ENCODE measurements at places on chromosomes 7 and 10.

DNA sequence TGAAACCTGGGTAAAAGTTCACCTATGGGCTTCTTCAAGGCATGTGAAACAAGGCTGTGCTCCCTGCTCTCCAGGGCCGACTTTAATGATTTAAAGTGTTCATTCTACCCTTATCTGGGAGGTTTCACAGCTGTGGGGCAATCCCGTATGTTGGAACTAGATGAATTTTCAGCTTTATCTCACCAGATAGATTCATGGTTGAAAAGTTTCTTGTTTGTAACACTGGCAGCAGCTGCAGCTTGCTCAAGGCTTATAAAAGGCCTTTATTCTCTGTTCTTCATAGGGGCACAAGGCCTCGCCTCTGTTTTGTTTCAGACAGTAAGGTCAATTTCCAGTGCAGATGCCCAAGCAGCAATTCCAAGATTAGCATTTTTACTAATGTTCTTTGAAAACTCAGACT, 70.4 kb upstream of the DNAJB12 start:
- no peak for DNase-seq

DNA sequence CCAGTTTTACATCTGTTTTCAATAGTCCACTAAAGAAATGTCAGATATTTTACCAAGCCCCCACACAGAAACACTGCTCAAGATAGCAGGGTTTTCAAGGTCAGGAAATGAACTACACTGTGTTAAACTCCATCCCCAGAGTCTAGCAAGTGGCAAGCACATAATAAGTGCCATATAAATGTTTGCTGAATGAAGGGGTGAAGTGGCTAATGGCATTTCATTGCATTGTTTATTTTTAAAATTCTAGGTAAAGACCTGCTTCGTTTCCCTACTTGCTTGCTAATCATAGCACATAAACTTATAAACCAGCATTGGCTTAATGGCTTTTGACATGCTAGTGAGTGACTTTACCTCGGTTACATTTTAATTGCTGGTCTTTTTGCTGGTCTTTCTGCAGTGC, 322.6 kb downstream of the GRID1 start:
- DNase-seq, result no peak

DNA sequence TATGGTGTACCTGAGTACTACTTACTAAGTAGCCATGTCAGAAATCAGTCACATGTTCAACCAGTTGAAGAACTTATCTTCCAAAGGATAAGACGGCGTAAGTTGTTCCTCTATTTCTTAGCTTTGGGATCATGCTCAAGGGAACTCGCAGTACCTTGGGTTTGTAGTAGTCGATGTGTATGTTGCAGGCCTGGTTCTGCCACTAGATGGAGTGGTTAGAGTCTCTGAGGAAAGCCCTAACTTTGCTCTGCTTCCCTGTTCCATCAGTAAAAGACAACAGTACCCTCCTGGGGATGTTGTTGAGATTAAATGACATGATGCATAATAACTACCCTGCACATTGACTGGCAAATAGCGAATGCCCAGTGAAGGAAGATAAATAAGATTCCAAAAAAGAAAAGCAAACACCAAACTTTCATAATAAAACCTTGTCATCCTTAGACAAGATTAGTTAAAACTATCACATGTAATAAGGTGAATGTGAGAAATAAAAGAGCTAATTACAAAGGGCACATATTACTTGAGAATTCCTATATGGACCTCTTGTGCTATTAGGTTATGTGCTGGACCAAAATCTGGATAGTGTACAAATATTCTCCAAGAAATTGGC, 165.9 kb downstream of the ABCA13 start:
- peak; percentile 26 for DNase-seq

- no peak for DNase-seq
Measured at GRCh38 chr10:72223743-72224101, 7.6 kb upstream of the ASCC1 start.

- no peak for DNase-seq
Measured at GRCh38 chr7:17535776-17536175, 237.3 kb downstream of the AHR start.

DNA sequence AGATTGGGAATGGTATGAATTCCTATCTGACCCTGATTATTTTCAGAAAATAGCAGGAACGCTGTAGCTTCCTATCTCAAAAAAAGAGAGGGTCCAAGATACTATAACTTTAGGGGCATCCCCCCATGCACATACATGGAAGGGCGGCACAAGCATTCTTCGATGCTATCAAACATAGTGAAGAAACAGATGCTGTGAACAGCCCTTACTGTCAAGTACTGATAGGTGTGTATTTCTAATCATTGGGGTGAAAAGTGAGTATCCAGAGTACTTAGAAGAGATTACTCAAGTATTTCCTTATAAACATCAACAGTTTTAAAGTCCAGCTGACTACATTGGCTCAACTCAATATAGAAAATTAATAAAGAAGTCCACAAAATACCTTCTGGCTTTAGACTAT, 17.0 kb upstream of the NUP42 start:
- no peak for DNase-seq

DNA sequence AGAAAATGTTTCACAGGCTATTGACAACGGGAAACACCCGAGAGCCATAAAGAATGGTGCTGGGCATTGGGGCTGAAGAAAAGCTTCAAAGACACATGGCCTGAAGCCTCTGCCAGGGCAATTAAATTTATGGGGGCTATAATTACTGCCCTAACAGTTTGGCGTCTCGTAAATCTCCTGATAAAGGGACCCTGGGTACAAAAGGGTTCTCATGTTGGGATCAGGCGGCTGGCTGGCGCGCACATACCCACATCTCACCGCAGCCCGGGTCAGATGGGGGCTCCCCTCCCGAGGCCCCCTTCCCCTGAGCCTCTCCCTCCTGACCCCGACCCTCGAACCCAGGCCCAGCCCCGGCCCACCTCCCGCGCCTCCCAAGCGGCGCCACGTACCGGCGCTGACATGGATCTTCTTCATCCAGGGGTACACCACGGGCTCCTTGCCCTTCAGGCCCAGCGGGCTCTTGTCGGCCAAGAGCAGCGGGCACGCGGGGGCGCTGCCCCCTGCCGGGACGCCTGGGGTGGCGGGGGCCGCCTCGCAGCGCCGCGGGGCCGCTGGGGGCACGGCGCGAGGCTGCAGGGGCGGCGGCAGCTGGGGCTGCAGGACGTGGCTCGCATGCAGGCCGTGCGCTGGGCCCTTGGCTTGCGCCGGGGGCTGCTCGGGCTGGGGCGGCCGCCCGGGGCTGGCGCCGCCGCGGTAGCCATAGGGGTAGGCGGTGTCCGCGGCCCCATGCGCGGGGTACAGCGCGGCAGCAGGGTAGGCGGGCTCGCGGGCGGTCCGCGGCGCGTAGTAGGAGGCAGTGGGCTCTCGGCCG, 623 bp downstream of the HOXA4 start:
- no peak for DNase-seq

DNA sequence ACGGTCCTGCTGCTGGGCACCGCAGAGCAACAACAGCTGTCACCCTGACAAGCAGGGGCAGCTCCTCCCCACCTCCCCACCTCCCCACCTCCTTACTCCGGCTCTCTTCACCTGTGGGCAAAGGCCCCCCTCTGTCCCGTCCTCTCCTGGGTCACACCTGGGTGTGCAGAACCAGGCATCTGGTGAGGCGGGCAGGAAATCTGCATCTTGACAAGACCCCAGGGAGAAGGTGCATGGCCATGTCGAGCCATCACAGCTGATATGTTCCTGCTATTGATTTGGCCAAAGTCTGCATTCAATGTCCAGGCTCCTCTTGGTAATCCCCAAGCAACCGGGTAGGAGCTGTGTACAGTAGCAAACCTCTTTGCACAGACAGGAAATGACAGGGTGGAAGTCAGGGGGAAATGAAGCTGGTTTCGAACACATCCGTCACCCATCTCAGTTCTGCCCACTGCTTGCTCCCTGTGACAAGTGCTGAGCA, 554.2 kb downstream of the DNAJB6 start:
- DNase-seq, result no peak

DNA sequence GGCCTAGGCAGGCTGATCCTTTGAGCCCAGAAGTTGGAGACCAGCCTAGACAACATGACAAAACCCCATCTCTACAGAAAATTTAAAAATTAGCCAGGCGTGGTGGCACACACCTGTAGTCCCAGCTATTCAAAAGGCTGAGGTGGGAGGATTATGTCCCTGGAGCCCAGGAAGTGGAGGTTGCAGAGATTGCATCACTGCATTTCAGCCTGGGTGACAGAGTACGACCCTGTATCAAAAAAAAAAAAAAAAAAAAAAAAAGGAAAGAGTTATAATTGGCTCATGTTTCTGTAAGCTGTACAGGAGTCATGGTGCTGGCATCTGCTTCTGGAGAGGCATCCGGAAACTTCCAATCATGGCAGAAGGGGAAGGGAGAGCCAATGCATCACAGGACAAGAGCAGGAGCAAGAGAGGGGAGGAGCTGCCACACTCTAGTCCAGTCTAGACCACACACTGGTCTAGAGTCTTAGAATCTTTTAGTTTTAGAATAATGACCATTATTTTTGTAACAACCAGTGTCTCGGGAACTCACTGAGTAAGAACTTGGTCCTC, 16.8 kb downstream of the DOCK1 start:
- DNase-seq, result no peak

DNA sequence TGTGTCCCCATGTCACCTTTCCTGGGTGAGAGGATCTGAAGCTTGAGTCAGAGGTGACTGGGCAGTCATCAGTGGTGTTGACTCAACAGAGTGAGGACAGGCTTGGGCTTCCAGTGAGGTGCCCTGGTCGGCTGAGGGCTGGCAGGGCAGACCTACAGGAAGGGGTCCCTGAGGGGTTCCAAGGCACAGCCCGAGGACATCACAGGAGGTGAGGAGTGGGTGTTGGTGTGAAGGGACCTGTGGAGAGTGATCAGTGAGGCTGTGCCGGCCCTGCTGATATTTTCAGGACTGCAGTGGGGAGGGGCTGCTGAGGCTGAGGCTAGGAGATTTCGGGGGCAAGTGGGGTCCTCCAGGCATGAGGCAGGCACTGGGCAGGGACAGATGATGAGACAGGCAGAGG, 545.5 kb downstream of the TCERG1L start:
- DNase-seq, result no peak

GRCh38 chr10:131744346-131744745, 156.5 kb upstream of the PPP2R2D start:
- DNase-seq, result no peak

DNA sequence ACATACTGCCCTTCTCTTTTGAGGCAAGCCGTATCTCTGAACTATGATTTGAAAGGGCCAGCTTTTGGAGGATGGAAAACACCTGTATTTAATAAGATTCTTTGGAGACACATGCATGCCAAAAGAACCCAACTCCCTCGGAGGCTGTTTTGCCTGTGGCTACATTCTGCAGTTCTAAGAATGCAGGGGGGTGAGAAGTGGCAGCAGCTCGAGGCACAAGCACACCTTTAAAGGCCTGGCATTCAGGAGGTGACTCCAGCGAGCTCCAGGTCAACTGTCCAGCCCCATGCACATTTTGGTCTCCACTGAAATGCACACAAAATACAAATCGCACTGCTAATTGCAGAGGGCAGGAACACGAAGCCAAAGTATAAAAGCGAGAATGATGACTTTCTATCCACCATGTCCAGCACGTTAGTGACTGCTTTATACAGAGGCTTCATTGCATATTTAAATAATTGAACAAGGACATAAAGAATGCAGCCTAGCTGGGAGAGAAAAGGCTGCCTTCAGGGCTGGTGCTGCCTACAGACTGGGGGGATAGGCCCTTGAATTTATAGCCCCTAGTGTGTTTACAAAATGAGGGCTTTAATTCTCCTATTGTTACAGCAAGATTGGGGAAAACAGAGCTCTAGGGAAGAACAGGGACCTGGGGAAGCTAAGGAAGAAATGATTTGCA, 359.3 kb downstream of the PLXNA4 start:
- no peak for DNase-seq

- no peak for DNase-seq
Measured at GRCh38 chr10:32155075-32155516, 98.9 kb upstream of the KIF5B start.

DNA sequence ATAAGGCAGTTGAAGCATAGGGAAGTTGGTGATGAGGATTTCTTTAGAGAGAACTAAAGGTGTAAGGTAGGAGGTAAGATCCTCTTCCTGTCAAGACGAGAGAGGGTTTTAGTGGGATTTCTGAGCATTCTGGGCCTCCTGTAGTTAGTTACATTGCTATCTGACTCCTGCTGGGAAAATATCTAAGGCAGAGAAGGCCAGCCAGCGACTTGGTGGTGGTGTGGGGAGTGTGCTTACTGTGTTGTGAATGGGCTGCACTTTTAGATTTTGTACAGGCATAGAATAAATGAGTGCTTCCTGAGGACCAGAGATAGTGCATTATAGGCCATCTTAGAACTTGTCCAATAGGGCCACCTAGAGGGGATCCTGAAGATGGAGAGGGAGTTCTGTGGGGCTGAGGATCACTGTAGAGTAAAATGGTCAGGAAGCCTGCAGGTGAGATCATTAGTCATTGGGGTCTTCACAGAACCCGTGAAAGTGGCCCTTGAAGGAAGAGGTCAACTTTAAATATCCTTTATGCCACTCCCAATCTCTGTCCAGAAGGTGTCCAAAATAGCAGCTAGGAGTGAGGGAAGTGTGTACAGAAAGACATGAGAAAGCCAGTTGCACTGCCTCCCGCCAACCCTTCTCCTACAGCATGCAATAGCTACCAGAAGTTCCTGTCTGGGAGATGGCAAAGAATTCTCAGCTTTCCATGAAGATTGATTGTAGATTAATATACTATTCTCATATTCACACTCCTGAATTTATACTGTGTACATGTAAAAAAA, 266.6 kb downstream of the POLR1F start:
- DNase-seq, result peak; percentile 28

DNA sequence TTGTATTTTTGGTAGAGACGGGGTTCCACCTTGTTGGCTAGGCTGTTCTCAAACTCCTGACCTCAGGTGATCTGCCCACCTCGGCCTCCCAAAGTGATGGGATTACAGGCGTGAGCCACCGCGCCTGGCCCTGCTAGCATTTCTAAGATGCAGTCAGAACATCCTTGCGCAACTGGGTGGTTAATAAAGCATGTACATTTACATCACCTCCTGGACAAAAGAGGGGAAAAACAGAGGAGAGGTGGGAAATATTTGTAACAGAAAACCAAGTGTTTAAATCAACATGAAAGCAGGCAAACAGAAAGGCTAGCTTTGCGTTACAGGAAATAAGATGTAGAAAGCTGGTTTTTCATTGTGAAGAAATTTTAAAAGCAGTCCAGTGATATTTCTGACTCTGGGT, 220.9 kb upstream of the KMT2E start:
- DNase-seq, result no peak

- DNase-seq, result no peak
Measured at GRCh38 chr10:133245439-133246235, 8.0 kb downstream of the VENTX start.

GRCh38 chr7:81447351-81447952, 322.4 kb downstream of the HGF start:
- DNase-seq, result peak; percentile 62

- DNase-seq, result no peak
Measured at GRCh38 chr7:147859486-147859885, 731.1 kb upstream of the C7orf33 start.

DNA sequence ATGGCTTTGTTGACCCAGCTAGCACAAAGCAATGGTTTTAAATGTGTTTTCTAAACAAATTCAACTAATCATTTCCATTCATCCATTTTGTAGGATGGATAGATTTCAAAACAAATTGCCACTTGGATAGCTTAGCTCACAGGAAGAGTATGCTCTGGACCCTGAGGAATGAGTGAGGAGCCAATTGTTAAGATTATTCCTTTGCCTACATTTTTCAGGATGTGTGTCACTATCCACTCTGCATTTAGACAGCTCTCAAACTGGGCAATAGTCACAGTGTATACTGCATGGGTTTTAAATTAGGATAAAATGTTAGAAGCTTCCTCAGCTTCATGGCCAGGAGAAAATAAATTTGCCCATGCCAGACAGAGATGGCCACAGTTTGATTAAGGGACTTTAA, 605.6 kb upstream of the TEX47 start:
- DNase-seq, result no peak

- DNase-seq, result no peak
Measured at GRCh38 chr10:132493246-132493755, 44.3 kb upstream of the INPP5A start.

GRCh38 chr7:25846722-25847121, 305.3 kb upstream of the NFE2L3 start:
- no peak for DNase-seq
